Colonic mucosa (tissue), 4 donors: ENCODE measurements at places on chromosomes 11 and 22.

GRCh38 chr11:119728211-119728626, 781 bp downstream of the NECTIN1 start:
- peak; percentile 45 for DNase-seq

DNA sequence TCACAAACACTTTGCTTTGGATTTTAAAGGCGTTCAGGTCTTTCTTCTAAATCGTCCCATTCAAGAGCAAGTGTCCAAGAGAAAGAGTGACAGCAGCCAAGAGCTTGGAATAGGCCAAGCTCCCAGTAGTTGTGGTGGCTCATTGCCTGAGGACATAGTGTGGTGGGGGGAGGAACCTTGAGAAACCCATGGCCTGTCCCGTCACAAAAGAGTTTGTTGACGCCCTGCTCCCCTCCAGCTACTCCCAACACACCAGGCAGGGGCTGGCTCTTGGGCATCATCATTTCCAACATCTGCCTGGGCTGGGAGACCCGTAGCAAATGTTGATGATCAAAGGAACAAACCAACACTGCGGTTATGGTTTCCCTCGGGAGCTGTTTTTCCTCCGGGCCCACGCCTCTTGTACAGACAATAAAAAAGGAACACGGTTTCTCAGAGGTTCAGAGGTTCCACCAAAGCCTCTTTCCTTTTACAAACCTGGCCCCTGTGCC, 20.8 kb downstream of the FADS3 start:
- DNase-seq: no peak

- DNase-seq: no peak
Observed at GRCh38 chr11:5293028-5293427, 8.7 kb downstream of the OR51B4 start.

DNA sequence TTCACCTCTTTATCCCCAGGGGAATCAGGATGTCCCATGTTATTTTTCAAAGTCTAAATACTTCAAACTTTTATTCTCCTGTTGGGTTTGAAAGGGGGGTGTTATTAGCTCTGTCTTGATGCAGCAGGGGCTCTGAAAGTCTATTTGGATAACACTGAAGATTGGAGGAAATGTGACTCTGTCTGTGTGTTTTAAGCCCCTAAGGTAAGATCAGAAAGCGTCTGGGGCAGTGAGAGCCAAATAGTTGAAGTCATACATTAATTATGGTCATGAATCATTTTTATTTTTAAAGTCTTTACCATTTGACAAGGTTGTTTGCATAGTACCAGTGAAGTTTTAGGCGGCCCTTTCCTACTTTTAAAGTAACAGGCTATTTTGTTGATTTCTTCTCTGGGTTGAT, 139.0 kb downstream of the UVRAG start:
- no peak for DNase-seq

GRCh38 chr11:1730059-1730629, 20.3 kb downstream of the IFITM10 start:
- no peak for DNase-seq

DNA sequence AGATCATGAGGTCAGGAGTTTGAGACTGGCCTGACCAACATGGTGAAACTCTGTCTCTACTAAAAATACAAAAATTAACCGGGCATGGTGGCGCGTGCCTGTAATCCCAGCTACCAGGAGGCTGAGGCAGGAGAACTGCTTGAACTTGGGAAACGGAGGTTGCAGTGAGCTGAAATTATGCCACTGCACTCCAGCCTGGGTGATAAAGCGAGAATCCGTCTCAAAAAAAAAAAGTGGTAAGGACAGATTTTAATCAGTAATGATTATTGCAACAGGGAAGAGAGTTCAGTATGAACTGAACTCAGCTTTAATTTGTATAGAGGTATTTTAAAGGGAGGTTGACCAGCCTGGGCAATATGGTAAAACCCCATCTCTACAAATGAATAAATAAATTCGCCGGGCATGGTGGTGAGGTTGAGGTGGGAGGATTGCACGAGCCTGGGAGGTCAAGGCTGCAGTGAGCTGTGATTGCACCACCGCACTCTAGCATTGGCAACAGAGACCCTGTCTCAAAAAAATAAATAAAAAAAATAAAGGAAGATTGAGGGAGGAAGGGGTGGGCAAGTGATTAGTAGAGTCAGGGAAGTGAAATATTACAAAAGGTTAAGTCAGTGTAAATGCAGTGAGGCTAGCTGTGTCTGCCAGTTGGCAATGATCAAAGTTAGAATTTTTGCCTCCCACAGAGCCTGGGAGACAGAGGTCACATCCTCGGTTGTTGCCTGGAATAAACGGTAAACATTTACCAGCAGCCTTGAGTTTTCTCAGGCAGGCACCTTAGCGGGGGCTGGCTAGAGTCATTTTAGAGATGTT, 2.6 kb upstream of the MCM5 start:
- DNase-seq: no peak

GRCh38 chr11:10331548-10332289, 26.8 kb downstream of the ADM start:
- no peak for DNase-seq

- peak; percentile 15 for DNase-seq
Observed at GRCh38 chr11:2799881-2800654, 85.5 kb downstream of the CDKN1C start.

DNA sequence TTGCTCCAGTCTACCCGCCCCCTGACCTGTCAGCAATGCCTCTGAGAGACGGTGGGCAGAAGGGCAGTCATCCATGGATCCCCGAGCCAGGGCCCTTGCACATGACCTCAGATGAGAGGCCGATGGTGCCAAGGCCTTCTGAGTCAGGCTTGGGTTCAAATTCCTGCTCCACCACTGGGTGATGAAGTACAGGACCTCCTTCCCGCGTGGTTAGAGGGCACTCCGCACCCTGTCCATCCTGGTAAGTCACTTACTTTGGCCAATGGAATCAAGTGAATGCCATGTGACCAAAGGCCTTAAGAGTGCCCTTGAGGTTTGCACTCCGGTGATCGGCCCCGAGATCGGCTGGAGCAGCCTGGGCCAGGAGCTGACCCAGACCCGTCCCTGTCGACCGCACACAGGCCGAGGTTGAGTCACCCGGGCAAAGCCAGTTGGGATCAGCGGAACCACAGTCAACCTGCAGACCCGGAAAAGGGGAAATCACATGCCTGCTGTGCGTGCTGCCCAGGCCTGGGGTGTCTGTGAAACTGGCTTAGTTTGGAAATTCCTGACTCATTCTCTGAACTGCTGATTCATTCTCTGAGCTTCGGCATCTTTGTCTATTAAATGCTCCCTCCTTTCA, 48.9 kb downstream of the RTL6 start:
- DNase-seq: no peak

GRCh38 chr11:134566311-134566710, 154.3 kb upstream of the B3GAT1 start:
- no peak for DNase-seq

GRCh38 chr22:42132457-42132856, 1.8 kb upstream of the CYP2D6 start:
- no peak for DNase-seq
